ENCODE measurements at places on chromosomes 1 and 21. TPM values are rescaled to one million over a fixed set of nuclear protein-coding genes. Genes with fewer than 3 reads are reported as not detected.

KCNK2 gene
- total RNA-seq: not detected

GRCh38 chr1:164780111-164780812 is 221.3 kb downstream of the PBX1 start:
- DNase-seq: no peak

GRCh38 chr21:38811257-38811656 is 5.5 kb downstream of the ETS2 start:
- no peak for DNase-seq

- DNase-seq: no peak
Measured at GRCh38 chr1:43309405-43310025, 8.7 kb downstream of the TIE1 start.

DNA sequence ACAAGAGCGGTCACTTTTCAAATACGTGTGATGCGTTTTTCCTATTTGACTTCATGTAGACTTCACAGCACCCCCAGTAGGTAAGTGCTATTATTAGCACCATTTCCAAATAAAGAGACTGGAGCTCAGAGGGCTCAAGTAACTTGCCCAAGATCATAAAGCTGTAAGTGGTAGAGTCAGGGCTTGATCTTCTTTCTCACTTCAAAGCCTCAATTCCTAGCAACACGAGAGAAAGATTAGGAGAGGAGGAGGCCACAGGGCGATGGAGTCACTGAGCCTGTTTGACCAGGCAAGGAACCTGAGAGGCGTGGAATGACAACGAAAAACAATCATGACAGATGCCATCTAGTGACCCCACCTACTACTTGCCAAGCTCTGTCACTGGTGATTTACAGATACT is 181.0 kb downstream of the FOXD2 start:
- DNase-seq: no peak
